ENCODE measurements at places on chromosomes 7 and 10.

DNA sequence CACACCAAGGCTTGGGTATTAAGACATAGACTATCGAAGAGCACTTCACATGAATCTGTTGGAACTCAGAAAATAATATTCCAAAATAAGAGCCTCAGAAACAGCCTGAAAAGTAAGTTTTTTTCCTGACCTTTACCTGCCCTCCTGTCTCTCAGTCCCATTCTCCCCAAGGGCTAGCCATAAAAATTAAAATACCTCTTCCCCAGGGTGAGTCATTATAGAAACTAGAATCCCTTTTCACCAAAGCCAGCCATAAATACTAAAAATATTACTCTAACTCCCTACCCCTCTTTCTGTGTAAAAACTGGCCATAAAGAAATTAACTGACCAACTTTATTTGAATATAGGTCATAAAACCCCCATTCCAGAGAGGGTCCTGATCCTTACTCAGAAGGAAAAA is 87.9 kb upstream of the TMEM106B start:
- no peak for DNase-seq

GRCh38 chr10:27998178-27998953 is 513 bp downstream of the ODAD2 start:
- no peak for DNase-seq

DNA sequence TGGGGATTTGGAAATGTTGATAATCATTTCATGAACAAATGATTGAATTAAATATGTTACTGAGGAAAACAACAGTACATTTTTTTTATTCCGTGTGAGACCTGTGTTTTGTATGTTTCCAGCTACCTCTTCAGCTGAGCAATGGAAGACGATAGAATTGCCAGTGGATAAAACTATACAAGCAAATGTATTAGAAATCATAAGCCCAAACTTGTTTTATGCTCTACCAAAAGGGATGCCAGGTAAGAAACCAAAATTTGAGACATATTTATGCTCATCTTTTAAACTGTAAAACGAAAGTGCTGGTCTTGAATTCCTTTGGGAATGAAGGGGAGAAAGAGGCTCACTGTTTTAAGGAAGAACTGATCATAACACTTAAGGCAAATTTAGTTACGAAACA is 17.8 kb upstream of the VWA2 start:
- no peak for DNase-seq

- no peak for DNase-seq
These were observed 12.1 kb downstream of the CNNM1 start for GRCh38 chr10:99341248-99341647.

DNA sequence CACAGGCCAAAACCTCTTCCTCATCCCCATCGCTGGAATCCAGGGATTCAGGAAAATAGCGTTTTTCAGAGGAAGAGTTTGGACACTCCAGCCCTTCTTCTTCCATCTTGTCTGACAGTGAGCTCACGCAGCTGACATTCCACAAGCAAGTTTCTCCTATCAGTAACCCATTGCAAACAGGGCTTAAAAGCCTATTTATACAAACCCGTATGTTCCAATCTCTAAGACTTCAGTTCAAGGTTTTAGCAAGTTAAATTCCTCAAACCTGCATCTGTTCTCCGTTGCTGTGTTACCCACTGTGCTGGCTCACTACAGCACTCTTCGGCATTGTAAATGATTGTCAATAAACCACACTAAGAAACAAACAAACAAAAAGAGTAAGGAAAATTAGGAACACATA is 373 bp downstream of the DHX32 start:
- no peak for DNase-seq

DNA sequence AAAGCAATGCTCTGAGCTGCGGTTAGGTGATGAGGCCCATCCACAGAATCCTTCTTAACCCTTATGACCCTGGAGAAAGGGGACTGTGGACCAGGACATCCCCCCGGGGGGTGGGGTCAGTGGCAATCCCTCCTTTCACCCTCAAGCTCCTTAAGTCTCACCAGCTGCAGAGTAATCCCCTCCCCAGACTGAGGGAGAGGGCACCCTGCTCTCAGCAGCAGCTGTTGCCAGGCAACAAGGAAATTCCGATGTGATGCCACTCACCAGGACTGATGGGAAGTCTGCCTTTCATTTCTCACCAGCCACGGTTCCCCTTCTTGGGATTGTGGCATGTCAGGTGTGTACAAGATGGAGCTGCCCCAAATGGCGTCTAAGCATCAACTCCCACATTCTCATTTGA is 129.6 kb downstream of the DOCK1 start:
- no peak for DNase-seq
